ENCODE measurements at places on chromosomes 12 and 14. TPM values are rescaled to one million over a fixed set of nuclear protein-coding genes. Genes with fewer than 3 reads are reported as not detected.

LUM gene
- not detected for total RNA-seq

GNB3 gene
- total RNA-seq: not detected

RNF34 gene
- total RNA-seq: 88.2 TPM

ERG28 gene
- 26.9 TPM for total RNA-seq

TMEM121 gene
- total RNA-seq: 9.6 TPM

MYH6 gene
- total RNA-seq: 0.08 TPM

PLEKHD1 gene
- total RNA-seq: 0.13 TPM

CCDC184 gene
- 0.63 TPM for total RNA-seq

CD163L1 gene
- not detected for total RNA-seq
